ENCODE measurements at places on chromosomes 4 and X.

DNA sequence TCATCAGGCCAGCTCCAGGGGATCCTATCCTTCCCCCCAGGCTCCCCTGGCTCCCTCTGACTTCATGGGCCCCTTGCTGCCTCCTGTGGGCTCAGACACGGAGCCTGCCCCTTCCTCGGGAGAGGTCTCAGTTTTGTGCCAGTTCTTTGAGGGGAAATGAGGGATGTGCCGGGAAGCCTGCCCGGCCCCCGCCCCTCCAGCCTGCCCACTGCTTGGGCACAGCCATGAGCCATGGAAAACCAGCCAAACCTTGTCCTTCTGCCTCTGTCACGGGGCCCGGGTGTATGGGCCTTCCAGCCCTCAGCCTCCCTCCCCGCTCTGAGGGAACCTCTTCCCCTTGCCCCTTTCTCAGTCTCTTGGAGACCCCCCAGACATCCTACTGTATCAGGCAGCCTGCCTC lies 6.8 kb downstream of the BGN start:
- DNase-seq: no peak

- DNase-seq: no peak
Measured at GRCh38 chr4:85391589-85392410, 83.2 kb upstream of the ARHGAP24 start.

DNA sequence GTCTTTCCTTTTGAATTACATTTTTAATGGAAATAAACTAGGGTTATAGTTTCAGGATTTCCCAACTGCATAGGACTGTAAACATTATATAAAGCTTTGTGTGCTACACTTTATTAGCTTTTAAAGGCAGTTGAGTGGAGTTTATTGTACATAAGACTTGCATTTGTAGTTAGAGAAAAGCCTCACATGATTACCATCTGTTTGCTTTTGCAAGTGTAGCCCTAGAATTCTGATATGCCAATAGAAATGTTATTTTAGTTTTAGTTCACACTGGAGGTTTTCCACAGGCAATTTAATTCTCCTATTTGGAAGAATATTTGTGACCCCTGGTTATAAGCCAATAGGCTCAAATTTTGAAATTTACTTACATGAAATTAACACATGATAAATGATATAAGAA lies 41.3 kb upstream of the ANK2 start:
- DNase-seq: no peak

DNA sequence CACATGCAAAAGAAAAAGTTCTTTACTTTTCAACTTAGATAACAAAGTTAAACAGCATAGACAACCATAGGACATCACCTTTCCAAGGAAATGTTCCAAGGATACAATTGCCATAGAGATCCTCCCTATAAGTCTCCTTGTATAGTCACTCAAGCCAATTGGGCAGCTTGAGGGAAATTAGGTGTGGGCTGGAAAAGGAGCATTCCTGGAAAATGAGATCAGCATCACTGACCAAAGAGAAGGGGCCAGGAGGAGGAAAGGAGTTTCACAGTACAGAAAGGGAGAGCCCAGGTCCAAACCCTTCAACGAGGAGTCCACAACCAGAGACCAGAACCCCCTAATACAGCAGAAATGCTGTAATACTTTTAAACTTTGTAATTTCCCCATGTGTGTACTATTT lies 91.5 kb upstream of the PPARGC1A start:
- no peak for DNase-seq

- DNase-seq: no peak
Measured at GRCh38 chr4:243426-243825, 61.8 kb downstream of the ZNF732 start.

DNA sequence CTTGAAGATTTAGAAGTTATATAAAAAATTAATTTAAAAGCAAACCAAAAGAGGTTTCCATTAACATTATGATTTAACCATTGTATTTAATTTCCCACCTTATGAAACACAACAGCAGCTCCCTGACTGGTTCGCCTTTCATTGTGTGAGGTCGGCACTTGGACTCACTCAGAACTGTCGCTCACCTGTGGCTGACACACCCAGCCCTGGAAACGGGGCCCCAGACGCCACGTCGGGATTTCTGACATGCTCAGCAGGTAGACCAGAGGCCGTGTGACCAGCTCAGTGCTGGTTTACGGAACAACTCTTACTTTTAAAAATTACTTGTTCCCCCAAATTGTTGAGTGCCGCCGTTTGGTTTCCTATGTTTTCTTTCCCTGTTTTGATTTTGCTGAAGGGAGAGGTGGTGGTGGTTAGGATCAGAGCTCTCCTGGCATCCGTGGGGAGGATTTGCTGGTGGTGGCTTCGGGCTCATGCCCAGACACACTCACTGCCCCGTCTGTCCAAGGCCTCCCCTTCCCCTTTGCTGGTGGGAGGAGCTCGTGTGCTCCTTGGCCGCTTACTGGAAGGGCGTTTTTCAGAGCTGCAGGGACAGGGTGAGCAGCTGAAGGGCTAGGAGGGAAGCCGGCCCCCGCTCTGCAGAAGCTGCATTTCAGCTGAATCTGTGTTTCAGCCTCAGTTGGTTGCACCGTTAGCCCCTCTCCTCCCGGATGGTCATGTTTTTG lies 59.2 kb downstream of the CPLX1 start:
- DNase-seq: no peak

DNA sequence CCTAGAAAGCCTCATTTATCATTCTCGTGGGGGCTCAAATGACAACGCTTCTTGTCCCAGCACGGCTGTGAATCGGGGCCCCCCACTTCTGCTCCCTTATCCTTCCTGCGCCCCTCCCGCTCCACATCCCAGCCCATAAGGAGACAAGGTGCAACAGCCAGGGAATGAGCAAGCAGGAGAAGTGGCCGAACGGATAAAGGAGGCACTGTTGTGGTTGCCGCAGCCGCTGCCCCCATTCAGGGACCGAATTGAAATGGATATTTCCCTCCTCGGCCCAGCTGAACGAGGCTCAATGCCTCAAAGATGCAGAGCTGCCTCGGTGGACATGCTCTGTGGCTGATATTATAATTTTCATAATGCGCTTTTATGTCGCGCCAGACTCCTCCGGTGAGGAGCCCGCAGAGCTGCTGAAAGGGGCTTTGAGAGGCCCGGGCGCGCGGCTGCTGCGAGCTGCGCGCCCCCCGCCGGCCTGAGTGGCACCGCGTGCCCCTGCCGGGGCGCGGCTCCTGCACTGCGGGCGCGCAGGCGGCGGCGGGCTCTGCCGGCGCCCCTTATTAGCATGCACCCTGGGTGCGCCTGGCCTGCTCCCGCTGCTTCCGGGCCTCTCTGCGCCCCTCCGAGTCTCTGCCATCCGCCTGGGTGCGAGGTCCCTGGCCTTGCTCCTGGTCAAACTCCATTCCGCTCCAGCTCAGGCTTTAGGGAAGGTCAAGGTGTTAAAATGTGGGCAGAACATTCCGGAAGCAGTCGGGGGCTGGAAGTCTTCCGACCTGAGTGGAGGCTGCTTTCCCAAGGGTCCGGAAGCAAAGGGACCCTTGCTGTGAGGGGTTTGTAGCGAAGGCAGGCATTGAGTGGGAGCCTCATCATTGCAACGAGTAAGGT lies 68.2 kb upstream of the TMEM33 start:
- no peak for DNase-seq

GRCh38 chr4:40865696-40866095 lies 115.9 kb downstream of the NSUN7 start:
- DNase-seq: no peak

DNA sequence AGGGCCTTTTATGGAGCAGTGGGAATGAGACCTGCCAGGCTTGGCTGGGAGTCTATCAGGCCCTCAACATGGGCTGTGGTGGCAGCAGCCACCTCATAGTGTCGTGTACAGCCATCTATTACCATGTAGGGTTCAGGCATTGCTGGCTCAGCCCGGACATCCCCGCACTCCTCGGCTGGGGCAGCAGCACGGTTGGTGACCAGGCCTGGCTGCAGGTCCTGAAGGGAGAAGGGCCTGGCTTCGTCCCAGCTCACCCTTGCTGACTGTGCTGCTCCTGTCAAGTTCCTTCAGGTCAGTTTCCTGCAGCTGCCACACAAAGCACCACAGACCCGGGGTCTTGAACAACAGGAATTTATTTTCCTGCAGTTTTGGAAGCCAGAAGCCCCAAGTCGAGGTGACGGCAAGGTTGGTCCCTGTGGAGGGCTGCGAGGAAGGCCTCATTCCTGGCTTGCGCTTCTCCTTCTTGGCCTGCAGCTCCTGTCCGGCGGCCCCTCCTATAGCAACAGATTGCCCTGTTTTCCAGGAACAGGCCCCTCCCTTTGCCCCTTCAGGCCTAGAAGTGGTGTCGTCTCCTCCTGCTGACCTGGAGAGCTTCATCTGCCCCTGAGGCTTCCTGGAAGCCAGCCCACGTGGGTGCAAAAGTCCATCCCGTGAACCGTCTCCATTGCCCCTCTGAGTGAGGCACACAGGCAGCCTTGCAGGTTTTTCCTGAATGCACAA lies 25.2 kb upstream of the SORCS2 start:
- DNase-seq: no peak

DNA sequence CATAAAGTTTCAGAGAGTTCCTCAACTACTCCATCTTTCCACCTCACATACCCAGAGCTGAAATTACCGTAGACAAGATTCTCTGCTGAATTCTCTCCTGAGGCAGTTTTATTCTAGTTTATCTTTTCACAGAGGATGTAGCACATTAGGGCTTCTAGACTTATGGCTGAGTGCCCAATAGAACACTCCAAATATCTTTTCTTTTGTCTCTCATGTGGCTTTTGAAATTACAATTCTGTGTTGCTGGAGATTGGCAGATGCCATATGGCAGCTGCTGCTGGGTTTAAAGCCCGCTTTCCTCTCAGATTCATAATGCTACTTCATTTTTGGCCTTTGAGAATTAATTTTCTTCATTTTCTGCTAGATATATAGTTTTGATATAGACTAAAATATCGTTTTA lies 107.6 kb upstream of the BANK1 start:
- no peak for DNase-seq

DNA sequence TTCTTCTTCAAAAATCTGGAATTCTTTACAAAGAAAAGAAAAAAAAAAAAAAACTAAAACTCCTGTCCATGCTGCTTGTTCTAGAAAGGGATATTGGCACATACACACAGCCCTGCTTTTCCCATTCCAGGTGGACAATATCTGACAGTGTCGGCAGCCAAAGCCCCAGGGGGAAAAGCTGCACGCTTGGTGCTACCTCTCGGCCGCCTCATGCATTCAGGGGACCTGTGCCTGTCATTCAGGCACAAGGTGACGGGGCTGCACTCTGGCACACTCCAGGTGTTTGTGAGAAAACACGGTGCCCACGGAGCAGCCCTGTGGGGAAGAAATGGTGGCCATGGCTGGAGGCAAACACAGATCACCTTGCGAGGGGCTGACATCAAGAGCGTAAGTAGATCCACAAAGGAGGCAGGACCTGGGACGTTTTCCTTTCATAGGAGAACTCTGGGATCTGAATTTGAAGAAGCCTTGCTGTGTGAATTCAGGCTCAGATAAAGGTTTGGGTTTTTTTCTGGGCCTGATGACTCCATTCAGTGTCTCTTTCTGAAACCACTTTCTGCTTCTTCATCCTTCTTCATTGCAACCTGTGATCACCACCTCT lies 71.9 kb downstream of the NPNT start:
- DNase-seq: no peak

- DNase-seq: no peak
Measured at GRCh38 chr4:3301450-3302172, 8.8 kb downstream of the RGS12 start.

GRCh38 chr4:19346636-19347035 lies 905.1 kb upstream of the SLIT2 start:
- DNase-seq: no peak

- DNase-seq: no peak
Measured at GRCh38 chrX:124346877-124347241, 496 bp downstream of the SH2D1A start.

DNA sequence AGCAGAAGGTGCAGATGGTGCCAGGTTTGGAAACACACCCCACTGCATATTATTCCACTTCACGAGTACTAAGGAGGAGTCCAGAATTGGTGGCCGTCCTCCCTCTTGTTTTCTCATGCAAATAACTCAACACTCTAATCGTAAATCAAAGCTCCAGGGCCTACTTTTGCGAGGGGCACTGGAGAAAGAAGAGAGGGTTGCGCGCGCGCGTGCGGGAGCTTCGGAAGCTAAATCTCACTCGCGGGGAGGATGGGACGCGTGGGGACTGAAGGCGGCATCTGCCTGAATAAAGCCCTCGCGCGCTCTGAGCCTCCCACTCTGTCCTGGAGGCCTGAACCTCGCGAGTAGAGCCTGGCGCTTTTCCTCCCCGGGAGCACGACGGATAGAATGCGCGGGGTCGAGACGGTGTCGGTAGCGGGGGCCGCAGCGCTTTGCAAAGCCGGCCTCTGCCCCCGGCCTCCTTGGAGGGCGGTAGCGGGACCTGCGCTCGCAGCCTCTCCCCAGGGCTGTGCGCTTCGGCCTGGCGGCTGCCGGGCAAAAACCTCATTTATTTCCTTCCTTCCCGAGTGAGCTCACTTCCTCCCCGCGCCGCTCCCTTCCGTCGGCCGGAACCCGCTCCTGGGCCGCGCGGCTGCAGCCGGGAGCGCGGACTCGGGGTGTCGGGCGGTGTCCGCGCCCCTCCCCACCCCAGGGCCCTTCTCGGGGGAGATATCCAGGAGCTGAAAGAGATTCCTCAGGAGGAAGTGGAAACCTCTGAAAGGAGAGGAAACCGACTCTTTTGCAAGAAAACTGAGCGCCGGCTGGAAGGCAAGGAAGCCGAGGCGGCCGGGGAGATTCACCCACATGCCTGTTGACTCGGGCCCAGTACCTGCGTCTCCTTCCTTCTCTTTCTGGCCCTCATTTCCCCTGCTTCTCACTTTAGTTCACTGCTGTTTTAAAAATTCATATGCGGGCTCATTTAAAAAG lies 20.7 kb downstream of the HAND2 start:
- no peak for DNase-seq

DNA sequence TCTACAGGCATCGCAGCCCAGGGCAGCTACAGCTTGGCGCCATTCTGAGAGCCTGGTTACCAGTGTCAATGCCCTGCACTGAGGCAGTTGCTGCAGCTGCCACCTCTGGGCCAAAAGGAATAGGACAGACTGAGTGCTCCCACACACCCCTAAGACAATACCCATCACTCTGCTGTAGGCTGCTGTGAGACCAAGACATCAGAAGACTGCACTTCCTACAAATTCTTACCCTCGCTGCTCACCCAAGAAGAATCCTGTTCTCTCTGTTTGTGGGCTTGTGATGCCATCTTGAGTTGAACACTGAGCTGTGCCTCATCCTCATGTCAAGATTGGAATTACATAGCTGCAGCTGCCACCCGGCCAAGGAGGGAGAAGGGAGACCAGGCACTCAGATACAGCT lies 1847.0 kb upstream of the PCDH10 start:
- no peak for DNase-seq

DNA sequence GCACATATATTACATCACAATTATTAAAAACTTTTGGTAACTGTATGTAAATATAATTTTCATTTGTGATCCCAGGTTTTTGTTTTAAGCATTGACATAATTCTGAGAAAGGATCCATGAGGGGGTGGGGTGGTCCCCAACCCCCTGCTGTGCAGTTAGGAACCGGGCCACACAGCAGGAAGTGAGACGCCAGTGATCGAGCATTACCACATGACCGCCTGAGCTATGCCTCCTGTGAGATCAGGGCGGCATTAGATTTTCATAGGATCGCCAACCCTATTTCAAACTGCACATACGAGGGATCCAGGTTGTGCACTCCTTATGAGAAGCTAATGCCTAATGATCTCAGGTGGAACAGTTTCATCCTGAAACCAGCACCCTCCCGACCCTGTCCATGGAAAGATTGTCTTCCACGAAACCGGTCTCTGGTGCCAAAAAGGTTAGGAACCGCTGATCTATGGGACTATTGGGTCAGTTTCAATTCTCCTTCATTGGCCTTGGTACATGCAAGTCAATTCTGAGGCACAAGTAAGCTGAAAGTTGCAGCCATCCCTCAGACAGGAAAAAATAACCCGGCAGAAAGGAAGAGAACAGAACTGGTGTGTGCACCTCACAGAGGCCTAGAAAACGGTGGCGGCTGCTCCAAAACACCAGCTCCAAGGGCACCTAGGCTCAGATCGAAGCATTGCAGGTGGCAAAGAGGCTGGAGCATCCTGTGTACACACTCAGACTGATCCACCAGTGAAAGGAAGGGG lies 7.0 kb upstream of the TMSB4X start:
- DNase-seq: no peak

Measured in NCI-H526 (cell line).